ENCODE measurements at places on chromosomes 6 and 20.
A peak's percentile ranks its signal among the peaks of the same experiment; 100 is the strongest.

GRCh38 chr6:137473598-137473997, 20.6 kb downstream of the OLIG3 start:
- DNase-seq, result no peak

GRCh38 chr6:161133963-161134362, 139.9 kb downstream of the AGPAT4 start:
- DNase-seq, result no peak

- DNase-seq, result no peak
These were observed 40.1 kb upstream of the RNF144B start for GRCh38 chr6:18347021-18347577.

DNA sequence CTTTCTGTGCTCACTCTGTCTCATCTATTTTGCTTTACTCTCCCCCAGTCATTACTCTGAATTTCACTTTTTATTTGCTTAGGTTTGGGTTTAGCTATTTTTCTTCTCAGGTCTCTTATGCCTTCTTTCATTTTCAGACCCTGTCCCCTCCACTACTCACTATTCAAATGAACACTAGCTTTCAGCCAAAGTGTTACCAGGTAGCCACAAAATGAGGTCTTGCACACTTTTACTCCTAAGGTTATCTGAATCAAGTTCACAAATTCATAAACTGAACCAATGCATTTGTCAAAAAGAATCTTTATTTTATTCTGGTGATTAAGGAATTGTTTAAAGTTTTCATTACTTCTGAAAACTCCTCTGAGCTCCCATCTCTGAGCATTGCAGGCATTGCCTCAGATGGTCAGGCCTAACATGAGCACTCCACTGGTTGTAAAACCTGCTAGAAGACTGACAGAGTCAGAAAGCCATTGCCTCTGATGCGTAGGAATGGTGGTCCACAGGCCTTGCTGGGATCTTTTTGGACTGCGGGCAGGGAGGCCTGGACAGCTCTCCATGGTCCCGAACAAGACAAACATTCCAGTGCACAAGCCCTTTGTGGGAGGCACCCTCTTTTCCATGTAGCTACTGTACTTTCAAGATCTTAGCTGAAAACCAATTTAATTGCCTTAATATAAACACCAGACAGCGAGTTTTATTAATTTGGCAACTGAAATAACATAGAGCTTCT, 48.5 kb downstream of the FYN start:
- DNase-seq, result no peak

- DNase-seq, result peak; percentile 72
These were observed 1.1 kb downstream of the NFATC2 start for GRCh38 chr20:51541189-51542032.

DNA sequence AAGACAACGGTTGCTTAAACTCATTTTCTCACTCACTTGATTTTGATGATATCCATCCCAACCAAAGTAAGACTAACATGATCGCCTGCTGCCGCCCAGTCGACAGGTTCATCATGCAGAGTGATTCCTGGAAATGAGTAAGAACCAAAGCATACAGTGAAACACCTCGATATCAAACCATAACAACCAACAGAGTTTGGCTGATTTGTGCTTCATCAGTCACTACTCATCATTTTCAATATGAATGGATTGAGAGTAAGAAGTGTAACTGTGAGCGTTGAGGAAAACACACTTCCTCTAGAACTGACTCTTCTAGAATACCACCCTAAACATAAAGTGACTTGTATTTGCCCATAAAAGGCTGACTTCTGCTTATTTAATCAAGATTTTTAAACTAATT, 29.2 kb upstream of the ALDH8A1 start:
- no peak for DNase-seq

- DNase-seq, result no peak
These were observed 8.9 kb upstream of the PKIG start for GRCh38 chr20:44573501-44573869.

DNA sequence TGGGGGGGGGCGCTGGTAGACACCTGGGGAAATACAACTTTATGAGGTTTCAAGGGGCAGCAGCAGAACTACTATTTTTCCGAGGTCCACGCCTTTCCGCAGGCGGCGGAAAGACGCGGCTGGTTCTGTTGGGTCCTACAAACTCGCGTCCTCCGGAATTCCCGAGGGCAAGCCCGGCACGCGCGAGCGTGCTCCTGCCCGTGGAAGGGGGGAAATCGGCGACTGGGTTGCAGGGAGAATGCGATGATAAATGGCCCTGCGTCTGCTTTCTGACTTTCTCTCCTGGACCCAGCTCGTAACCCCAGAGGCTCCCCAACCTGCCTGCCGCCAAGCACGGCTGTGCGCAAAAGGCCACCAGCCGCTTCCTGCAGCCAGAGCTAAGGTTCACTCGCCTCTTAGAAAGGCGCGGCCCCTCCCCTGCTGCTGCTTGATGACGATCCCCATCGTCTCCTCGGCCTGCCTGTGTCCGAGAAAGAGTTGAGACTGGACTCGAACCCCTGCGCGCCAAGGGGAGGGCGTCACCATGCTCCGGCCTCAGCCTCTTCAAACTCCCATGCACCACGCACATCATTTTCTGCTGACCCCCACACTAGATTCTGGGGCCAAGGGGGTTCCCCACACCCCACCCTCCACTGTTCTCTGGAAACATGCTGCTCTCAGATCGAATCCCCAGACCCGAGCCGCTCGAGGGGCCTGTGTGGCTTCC, 6.7 kb downstream of the FOXA2 start:
- DNase-seq, result peak; percentile 69

- DNase-seq, result no peak
These were observed 265.2 kb downstream of the CD83 start for GRCh38 chr6:14382678-14383236.

- no peak for DNase-seq
These were observed 20.8 kb downstream of the TBC1D7 start for GRCh38 chr6:13307508-13307995.

- DNase-seq, result no peak
These were observed 21.8 kb downstream of the SAYSD1 start for GRCh38 chr6:39093149-39093708.

DNA sequence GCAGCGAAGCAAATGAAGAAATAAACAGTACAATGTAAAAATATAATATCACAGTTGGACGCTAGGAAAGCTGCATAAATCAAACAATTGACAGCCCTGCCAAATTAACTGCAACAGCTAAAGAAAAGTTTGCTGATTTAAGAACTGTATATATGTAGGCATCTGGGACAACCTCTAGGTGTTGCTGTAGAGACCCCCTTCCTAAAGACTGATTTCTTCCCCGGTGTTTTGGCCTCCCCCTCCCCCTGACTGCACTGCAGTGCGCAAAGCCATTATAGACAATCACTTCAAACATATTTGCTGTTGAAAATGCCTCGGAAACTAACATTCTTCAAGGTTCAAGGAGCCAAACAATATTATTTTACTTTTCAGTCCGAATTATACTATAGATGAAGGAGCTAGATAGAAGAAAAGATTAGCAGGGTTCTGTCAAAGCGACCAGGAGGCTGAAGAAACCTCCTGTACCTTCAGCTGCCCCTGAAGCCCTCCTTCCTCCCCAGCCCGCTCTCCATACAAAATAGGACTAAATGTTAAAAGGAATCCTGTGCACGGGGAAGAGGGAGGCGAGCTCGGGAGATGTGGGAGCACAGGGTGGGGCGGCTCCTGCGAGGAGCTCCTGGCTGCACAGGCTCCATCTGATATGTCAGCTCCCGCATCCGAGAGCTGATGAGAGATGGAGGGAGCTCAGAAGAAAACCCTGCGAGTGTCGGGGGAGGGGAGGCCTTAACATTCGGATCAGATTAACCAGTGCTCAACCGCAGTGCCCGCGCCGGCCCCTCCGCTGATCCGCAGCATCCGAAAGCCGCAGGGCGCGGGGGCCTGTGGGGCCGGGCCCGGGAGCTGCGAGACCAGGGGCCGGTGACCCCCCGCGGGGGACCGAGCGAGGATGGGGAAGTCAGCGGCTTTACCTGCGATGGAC, 822 bp downstream of the ELOVL4 start:
- no peak for DNase-seq

- DNase-seq, result peak; percentile 57
These were observed 1.4 kb downstream of the GFOD1 start for GRCh38 chr6:13485923-13486562.

DNA sequence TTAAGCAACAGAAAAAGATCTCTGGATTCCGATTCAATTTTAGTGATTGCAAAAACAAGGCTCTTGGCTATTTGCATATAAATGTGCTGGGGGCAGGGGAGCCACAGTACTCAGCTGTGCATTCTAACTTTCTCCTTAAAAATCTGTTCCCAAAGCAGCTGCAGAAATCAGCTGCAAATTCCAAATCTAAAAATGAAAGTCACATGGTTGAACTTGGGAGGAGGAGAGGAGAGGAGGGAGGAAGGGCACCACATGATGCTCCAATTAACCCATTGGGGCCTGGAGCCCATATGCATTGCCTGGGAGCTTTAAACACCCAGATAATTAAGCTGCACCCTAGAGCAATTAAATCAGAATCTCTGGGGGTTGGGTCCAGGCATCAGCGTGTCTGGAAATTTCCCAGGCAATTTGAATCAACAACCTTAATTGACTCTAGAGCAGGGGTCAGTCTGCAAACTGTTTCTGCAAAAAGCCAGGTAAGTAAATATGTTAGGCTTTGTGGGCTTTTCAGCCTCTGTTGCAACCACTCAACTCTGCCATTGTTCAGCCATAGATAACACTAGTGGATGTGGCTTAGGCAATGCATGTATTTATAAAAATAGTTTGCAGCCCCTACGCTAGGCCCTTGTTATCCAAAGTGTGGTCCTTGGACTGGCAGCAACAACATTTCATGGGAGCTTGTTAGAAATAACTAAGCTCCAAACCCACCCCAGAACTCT, 508.1 kb downstream of the KIF16B start:
- DNase-seq, result no peak

DNA sequence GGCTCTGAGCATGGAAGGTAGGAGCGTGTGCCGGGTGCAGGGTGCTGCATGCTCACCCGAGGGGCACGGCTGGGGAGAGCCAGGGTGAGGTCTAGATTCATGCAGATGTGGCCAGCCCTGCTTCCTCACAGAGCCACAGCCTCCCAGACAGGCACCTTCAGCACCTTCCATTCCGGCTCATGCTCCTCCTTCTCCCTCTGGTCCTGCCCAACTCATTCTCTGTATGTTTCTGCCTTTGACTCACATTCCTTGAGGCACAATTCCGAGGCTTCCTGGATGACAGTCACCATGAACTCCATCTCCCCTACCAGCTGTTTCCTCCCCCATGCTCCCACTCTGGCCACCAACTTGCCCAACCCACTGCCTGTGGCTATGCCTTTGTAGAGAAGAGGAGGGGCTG, 35.4 kb downstream of the DACT2 start:
- DNase-seq, result no peak

DNA sequence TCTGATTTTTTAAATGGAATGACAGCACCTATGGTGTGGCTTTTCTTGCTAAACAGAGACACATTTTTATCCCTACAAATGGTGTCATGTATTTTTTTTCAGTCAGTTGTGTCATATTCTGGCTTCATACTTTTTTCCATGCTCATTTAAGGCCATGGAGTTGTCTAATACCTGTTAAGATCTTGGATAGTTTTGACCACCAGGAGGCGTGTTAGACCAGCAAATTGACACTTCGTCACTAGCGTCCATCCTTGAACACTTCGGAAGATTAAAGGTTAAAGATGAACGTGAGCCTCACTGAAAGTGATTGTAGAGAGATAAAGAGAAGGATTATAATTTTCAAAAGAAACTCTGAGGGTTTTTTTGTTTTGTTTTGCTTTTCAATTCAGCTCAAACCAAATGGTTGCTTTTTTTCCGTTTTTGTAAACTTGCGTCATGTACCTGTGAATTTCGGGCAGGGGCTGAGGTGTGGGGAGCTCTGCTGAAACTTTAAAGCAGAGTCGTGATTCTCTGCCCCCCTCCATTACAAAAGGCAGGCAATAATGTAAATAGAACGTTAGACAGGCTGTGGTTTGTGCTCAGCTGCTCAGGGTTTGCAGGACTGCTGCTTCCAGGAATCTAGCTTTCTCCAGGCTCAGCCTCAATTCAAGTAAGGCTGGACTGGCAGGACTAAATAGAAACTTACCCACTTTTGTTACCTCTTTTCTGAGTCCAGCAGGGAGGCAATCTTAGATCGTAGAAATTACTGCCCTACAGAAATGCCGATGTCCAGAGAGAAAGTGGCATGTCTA, 245.1 kb downstream of the FOXA2 start:
- DNase-seq, result no peak

DNA sequence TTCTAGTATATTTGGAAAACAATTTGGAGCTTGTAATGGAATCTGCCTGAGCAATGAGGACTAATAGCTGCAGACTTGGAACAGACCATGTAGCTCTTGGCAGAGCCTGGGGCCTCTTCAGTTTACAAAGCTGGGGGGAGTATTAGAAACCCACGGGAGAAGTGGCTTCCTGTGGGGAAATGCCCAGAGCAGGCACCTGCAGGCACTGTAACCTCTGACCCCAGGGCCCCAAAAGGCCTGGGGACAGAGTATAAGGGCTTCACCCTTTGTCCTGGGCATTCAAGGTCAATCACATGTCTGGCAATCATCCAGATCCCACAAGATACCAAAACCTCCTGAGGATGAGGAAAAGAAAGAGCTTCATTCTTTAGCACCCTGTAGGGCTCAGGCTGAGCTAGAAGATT, 19.4 kb downstream of the PKIG start:
- DNase-seq, result peak; percentile 42

DNA sequence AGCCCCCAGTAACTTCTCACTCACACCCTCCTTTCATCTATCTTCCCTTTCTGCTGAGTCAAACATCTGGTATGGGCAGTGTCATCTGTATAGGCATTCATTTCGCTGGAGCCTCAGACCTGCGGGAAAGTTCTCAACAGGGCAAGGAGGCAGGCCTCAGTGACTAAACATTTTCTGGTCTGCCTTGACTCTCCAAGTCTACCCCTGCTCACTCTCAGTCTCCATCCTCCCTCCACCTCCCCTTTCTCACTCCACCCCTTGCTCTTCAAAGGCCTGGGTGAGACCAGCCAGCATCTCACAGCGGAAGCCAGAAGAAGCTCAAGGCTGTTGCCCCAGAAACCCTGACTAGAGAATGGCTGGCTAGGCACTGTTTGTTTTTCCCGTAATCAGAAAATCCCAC, 105.0 kb upstream of the BEND6 start:
- DNase-seq, result no peak

GRCh38 chr20:4601630-4602296, 119.9 kb upstream of the PRND start:
- no peak for DNase-seq

GRCh38 chr6:25576919-25577318, 75.1 kb upstream of the SCGN start:
- no peak for DNase-seq

DNA sequence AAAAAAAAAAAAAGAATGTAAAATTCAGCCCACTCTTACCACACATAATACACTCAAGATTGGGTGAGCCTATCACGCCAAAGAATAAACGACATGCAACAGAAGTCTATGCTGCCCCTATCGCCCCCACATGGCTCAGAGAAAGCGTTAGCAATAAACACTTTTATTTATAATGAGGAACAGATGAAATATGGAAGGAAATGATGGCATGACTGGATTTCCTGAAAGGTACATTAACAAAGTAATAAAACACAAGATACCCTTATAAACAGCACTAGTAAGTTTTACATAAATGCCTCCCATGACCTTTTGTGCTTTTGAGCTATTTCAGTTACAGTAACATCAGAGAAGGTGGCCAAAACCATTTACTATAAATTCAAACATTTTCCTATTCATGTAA, 71.4 kb upstream of the SCAF8 start:
- no peak for DNase-seq

Data from mucosa of descending colon (tissue), 3 donors.